Fibroblast of pulmonary artery (primary cell): ENCODE measurements at places on chromosomes 5 and 9.

GRCh38 chr9:117958726-117959125 lies 254.5 kb downstream of the TLR4 start:
- DNase-seq, result no peak

DNA sequence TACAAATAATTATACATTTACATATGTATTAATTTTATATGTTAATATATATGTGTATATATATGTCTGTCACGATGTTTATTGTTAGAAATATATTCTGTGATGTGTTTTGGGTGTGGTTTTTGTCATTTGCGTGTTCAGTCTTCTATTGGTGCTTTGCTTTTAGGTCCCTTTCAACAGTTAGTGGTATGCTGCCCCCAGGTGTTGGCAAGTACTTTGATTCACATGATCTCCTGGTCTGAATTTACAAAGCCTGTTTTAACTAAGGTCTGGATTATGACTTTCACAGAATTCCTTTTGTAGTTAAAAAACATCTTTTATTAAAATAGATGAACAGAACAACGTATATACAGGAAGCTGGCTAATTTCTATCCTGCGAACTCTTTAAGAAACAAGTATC lies 271.5 kb downstream of the CCDC171 start:
- peak; percentile 52 for DNase-seq

DNA sequence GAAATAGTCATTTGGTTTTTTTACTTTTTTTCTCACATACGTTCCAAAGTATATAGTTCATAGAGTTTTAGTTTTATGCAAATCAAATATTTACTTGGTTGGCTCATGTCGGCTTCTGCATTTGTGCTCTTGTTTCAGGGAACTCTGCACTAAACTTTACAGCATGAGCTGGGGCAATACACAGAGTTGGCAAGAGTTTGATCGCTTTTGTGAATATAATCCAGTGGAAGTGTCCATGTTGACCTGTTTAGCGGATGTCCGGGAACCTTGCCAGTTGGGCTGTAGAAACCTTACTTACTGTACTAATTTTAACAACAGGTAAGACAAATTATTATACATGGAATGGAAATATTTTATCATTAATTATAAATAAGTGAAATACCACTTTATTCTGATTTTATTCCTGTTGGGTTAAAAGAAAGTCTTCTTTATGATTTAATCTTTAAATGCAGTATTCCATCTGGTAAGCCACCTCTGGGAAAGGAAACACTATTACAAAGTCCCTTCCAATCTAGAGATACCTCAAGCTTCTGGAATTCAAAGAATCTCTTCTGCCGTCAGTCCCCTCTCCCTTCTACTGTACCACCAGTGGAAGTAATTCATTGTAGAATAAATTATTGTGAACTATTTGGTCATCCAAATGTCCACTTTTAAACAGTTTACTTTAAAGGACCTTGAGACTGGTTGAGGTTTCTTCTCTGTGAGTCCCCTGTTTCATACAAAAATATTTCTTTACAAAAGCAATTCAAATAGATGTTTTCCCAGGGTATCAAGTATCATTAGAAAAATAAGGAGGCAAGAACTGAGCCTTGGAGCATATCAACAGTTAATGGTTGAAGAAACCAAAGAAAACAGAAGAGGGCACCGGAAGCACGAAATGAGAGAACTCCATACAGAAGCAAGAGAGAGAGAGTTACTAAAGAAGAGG lies 45.2 kb upstream of the GLIPR2 start:
- peak; percentile 81 for DNase-seq

- no peak for DNase-seq
These were observed 20.6 kb upstream of the GPR150 start for GRCh38 chr5:95599252-95599651.

DNA sequence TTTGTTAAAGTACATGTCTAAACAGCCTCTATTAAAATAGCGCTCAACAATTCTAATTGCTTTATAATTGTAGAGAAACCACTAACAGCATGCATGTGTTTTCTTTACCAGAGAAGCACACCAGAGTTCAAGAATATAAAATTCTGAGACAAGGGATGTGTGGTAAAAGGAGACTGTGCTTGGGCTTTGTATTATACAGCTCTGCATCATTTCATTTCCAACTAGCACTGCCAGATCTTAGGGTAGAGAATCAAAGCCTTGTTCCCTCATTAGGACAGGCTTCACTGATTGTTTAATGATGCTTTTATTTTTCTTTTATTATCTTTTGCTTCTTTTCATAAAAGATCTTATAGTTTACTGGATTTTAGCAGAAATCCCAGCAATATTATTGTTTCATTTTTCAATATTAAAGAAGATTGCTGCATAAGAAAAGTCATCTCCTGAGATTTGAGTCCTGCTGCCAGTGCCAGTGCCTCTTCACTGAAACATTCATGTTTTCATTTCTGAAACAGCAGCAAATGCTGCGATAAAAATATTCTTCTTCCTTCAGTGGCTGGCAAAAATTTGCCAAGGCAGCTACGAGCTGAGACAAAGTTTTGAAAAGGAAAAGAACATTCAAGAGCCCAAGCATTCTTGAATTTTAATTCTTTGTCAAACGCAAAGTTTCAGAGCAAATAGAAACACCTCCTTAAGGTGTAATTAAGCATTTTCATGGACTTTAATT lies 491.0 kb upstream of the PIK3R1 start:
- DNase-seq, result no peak

- DNase-seq, result no peak
These were observed 35.9 kb upstream of the TAF1L start for GRCh38 chr9:32671333-32671732.

DNA sequence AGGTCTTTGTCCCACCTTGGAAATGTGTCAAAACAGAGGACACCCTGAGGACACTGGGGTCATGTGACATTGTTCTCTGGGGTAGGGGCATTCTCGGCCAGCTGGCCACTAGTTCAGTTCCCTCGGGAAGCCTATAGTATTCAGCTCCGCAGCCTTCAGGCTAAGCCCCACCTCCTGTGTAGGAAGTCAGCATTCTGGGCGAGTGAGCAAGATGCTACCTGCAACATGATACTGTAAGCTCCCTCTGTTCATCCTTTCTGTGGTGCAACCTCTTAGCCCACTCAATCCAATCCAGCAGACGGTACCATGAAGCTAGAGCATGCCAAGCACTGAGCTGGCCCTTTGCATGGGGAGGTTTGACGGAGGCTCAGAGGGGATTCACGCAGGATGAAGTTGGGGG lies 5.3 kb downstream of the NTNG2 start:
- DNase-seq, result no peak

GRCh38 chr5:64126202-64126741 lies 39.4 kb upstream of the RNF180 start:
- no peak for DNase-seq

DNA sequence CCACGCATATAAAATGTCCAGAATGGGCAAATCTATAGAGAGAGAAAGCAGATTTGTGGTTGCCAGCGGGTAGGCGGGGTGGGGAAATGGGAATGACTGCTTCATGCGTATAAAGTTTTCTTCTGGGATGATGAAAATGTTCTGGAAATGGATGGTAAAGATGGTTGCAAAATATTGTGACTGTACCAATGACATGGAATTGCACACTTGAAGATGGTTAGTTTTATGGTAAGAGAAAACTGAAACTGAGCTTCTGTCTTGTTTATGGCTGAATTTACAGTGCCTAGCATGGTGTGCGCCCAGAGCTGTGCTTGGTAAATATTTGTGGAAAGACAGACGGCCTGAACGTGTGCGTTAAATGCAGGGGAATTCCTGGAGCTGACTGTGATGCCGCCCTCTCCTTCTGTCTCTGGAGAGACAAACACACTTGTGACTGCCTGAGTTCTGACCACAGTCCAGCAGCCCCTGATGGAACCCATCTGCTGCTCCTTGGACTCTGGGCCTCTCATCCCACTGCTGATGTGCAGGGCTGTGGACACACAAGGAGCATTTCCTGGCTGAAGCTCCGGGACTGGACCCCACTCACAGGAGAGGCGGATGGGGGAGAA lies 8.6 kb upstream of the PTGES start:
- peak; percentile 83 for DNase-seq

GRCh38 chr5:158785397-158785796 lies 314.3 kb downstream of the EBF1 start:
- DNase-seq, result no peak

DNA sequence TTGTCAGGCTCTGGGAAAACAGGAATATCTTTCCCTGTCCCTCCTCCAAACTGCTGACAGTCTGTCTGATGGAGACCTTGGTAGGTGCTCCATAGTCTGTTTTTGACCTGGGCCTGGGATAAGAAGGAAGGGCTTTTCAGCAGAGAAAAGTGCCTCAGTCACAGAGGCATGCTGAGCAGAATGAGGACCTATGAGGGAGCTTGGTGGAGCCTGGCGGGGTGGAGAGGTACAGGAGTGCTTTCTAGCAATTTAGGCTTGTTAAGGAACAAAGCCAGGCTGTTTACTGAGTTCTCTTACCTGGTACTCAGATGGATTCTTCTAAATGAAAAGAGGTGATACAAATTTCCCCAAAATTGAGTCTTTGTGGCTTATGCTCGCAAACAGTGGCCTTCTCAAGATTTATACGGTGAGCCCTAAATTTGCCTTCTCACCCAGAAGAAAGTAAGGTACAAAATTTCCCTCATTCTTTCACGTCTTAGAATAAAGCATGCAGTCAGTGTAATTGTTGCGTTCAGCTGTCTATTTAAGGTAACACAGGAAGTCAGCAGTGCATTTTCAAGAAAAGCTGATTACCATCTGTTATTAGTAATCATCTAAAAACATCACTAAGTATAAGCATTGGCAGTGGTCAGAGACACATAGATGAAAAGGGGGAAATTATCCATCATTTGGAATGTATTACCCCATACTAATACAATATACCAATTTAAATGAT lies 28.6 kb upstream of the IL13 start:
- DNase-seq, result no peak

GRCh38 chr5:68802430-68802829 lies 291.4 kb upstream of the SLC30A5 start:
- no peak for DNase-seq
